NCI-H1436 (cell line): ENCODE measurements at places on chromosomes 13 and 19.

- no peak for DNase-seq
These were observed 4.8 kb downstream of the TSPAN16 start for GRCh38 chr19:11300811-11301120.

GRCh38 chr13:105336706-105337576 lies 1198.5 kb downstream of the EFNB2 start:
- no peak for DNase-seq

- DNase-seq, result no peak
These were observed 69.1 kb downstream of the ARHGEF18 start for GRCh38 chr19:7417671-7418324.

- no peak for DNase-seq
These were observed 38.9 kb downstream of the DZIP1 start for GRCh38 chr13:95605448-95606125.

DNA sequence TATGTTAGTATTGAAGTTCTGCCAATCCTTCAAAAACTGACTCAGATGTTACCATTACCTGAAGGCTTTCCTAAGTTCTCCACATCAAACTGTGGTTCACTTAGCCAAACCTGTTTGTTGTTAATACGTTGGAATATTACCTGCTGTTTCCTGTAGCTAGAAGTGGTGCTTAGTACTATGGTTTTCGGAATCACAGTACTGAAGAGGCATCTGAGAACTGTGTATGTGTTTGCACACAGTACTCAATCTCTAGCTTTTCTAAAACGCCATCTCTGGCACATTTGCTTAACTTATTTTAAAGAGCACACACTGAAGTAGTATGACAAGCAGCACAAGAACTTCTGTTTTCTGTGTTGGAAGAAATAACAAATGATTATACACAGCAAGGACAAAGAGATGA lies 248.2 kb downstream of the SHISA2 start:
- no peak for DNase-seq

- no peak for DNase-seq
These were observed 13.8 kb downstream of the CIC start for GRCh38 chr19:42282819-42283187.

DNA sequence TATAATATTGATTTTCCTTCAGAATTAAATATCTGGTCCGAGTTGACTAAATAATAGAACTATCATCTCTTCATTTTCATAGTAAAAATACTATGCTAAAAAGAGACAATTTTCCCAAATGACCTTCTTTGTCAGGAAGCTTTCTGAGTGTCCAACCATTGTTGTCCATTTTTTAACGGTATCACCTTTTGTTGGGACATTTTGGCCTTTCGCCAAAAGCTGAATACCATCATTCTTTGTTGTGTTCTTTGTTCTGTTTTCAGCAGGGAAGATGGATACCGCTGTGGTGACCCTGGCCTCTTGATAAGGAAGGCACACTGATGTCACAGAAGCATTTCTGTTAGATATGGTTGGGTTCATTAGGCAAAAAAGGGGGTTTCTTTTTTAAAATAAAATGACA lies 654.4 kb upstream of the GPC6 start:
- DNase-seq, result no peak

DNA sequence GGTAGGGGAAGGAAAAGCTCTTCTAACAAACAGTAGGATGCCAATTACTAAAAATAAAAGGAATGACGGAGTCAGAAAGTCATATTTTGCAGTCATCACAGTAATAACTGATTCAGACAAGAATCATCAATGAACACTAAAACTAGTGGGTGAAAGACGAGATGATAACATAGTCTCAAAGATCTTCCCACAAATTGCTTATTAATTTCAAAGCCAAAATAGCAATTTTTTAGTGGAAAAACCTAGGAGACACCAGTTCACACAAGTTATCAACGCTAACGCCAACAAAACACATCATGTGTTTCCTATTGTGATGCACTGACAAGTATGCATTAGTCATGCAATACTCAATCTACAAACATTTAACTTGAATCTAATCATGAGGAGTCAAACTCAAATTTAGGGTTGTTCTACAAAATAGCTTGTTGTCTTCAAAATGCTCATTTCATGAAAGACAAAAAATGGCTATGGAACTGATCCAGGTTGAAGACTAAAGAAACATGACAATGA lies 18.6 kb downstream of the ZNF233 start:
- no peak for DNase-seq

- no peak for DNase-seq
These were observed 31.4 kb downstream of the NALCN start for GRCh38 chr13:101384929-101385328.

- peak; percentile 65 for DNase-seq
These were observed 33.0 kb downstream of the UGGT2 start for GRCh38 chr13:96020155-96020575.

DNA sequence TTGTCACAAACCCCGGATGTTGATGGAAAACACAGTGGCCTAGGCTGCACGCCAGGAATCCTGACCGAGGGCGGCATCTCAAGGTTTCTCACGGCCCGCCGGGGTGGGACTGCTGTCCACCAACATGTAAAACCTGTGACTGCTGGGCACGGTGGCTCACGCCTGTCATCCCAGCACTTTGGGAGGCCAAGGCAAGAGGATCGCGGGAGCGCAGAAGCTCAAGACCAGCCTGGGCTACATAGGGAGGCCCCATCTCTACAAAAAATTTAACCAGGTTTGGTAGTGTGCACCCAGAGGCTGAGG lies 11.2 kb downstream of the PLIN4 start:
- DNase-seq, result no peak

GRCh38 chr19:47663435-47663910 lies 49.7 kb upstream of the EHD2 start:
- no peak for DNase-seq

DNA sequence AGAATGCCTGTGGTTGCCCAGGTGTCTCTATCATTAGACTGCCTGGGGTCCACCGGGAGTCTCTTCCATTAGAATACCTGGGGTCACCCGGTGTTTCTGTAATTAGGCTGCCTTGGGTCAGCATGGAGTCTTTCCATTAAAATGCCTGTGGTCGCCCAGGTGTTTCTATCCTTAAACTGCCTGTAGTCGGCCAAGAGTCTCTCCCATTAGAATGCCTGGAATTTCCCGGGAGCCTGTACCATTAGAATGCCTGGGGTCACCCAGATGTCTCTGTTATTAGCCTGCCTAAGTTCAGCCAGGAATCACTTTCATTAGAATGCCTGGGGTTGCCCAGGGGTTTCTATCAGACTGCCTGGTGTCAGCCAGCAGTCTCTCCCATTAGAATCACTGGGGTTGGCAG lies 1492.8 kb downstream of the UQCRFS1 start:
- DNase-seq, result no peak

DNA sequence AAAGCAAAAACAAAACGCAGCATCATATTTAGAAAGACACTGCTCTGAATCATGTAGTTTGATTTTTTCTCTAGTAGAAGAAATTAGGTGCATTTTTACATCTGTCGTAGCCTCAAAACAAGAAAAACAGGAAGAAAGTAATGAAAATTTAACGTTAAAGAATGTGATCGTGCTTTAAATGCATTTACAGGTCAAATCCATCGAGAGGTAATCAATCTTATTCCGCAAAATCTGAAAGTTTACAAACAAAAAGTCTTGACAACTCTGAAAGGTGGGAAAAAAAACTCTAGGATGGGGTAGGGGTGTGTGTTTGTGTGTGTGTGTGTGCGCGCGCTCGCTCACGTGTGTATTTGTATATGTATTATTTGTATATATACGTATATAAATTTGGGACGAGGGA lies 10.2 kb downstream of the POU4F1 start:
- DNase-seq, result no peak

GRCh38 chr13:20702530-20702914 lies 977 bp upstream of the IL17D start:
- no peak for DNase-seq

DNA sequence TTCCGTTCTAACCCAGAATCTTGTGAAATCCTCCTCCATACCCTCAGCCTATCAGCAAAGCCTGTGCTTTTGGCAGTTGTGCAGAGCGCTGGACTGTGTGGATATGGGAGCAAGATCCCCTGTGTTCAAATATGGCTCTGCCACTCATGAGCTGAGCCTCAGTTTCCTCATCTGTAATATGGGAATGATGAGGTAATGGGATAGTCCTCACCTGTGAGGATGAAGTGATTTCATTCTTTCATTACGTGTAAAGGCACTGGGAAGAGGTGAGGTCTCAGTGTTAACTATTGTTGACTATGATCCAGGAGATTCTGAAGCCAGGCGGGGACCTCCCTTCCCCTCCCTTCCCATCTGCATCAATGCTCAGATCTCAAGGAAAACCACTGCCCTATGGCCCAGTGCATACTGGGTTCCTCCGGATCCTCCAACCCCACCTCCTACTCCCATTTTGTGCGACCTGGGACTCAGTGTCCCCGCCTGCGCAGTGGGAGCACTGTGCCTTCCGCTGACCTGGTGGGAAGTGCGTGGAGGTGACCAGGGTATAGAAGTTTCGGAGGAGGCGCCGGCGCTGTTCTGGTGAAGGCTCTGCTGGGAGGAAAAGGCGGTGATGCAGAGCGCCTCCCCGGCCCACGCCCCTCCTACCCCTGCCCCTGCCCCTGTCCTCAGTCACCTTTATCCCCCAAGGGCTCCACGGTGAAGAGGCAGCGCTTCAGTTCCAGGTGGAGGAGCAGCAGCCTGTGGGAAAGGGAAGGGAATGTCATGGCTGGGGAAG lies 5.0 kb downstream of the FUZ start:
- no peak for DNase-seq

- no peak for DNase-seq
These were observed 13.3 kb upstream of the PSMD8 start for GRCh38 chr19:38360839-38361631.

GRCh38 chr19:55238030-55238429 lies 9.5 kb upstream of the TMEM86B start:
- DNase-seq, result no peak

DNA sequence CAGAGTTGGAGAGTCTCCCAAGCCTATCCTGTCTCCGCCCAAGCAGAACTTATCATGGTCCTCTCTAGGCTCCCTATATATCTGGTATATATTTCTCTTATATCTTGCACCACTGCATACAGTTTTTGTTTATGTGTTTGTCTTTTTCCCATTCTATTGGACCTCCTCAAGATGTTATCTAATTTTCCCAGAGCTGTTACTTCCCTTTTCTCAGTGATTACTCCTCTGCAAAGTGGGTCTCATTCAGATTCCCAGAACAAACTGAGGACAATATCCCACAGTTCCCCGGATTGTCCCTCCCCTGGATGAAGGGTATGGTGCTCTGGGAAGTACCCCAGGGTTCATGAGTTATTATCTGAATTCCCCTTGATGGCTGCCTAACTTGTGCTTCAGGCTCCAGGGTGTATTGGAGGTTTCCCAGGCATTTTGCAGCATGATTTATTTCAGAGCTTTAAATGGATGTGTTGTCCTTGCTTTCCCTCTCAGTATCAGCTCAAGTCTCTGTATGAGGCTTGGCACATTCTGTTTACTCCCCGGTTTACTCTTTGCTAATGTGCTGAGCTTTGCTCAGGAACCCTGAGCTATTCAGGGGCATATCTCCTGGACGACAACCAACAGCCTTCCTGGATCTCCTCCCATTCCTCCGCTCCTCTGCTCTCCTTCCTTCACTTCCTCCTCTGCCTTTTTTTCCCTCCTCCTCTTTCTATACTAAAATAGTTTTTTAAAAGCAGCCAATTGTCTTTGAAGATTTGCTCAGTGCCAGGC lies 329.3 kb downstream of the SPRY2 start:
- no peak for DNase-seq

- no peak for DNase-seq
These were observed 726 bp upstream of the UFM1 start for GRCh38 chr13:38348861-38349389.

DNA sequence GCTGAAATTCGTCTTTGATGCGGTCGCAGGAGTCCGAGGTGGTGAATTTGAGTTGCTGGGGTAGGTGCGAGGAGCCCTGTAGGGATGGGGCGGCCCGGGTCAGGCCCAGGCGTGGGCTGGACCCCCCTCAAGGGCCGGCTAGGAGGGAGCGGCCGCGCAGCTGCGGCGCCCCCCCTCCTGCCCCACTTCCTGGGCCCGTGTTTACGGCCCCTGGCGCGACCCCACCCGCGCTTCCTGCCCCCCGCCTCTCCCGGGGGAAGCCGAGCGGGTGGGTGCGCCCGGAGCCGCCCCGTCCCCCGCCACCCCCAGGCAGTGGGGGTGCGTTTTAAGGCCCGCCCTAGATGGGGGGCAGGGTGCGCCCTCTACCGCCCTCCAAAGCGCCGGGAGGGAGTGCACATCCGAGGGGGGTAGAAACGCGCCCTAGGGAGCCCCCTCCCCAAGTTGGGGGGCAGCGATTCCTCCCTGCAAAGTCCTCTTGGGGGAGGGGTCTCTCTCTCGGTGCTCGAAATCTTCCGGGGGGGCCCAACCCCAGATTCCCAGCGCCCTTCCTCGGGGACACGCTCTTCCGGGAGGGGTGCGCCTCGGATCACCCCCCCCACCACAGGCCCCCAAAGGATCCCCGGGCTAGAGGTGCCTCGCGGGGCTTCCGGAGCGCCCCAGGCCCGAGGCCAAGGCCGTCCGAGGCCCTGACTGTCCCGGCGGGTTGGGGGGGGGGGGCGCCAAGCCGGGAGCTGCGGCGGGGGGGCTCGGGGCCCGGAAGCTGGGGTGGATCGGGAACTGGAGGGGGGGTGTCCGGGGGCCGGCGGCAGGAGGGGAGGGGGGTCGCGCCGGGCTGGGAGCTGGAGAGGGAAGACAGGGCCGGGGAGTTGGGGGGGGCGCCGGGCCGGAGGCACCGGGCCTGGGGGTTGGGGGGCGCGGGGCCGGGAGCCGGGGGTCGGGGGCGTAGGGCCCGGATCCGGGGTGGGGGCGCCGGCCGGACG lies 823 bp downstream of the TLE5 start:
- DNase-seq, result no peak
